Type B pancreatic cell (in vitro differentiated cells): ENCODE measurements at places on chromosomes 16 and 17. TPM values are rescaled to one million over a fixed set of nuclear protein-coding genes. Genes with fewer than 3 reads are reported as not detected.

DNA sequence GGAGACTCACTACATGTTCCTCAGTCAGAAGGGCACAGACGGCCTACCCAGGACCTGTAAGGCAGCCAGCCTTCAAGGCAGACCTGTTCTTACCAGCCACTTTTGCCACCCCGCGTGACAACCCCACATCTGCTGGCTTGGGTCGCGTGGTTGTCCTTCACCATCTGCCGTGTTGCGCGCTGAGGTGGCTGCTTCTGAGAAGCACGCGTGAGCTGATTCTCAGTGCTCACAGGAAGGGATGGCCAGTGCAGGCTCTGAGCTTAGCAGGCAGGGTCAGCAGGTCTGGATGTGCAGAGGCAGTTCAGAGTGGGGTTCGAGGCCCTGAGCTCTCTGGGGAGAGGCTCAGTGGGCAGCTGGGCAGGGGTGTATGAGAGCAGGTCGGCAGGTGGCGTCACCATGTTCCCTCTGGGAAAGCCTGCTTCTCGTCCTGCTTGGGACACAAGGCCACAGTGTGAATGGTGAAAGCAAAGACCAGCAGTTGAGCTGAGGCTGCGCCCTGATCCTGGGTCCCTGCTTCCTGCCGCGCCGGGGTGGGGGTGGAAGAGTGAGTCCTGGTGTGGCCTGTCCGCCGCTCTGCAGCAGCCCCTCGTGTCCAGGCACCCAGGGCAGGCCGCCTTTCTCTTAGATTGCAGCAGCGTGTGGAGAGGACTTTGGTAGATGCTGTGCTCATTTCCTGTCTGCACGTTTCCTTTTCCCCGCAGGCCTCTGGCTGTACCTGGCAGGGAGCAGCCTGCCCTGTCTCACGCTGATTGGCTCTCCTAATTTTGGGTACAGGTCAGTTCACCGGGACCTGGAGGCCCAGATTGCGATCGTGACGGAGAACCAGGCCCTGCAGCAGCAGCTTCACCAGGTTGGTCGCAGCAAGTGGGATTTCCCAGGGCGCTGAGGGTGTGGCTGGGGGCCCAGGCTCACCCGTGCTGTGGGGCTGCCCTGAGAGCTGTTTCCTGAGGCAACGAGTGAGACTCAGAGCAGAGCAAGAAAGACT is 36.0 kb downstream of the PGS1 start:
- no peak overlapping the region for H3K27ac ChIP-seq
- DNase-seq: no peak
- no peak overlapping the region for H3K4me3 ChIP-seq
- H3K4me1 ChIP-seq: peaks cover 23% of the 10 kb centered on the region
- no peaks in the 10 kb centered on the region for H3K27me3 ChIP-seq
- peaks cover 4% of the 10 kb centered on the region for H3K36me3 ChIP-seq

- peak overlapping the region; percentile 85 for H3K27ac ChIP-seq
- H3K4me1 ChIP-seq: peaks cover 20% of the 10 kb centered on the region
- no peak for DNase-seq
- no peaks in the 10 kb centered on the region for H3K27me3 ChIP-seq
- no peak overlapping the region for H3K4me3 ChIP-seq
- H3K36me3 ChIP-seq: no peaks in the 10 kb centered on the region
Measured at GRCh38 chr16:70700101-70701020, 14.5 kb upstream of the MTSS2 start.

- DNase-seq: no peak
- H3K4me3 ChIP-seq: no peak overlapping the region
- peaks cover 19% of the 10 kb centered on the region for H3K4me1 ChIP-seq
- H3K36me3 ChIP-seq: no peaks in the 10 kb centered on the region
- H3K27ac ChIP-seq: peak overlapping the region; percentile 11
Measured at GRCh38 chr16:68367030-68367429, 56.2 kb downstream of the PRMT7 start.

GRCh38 chr17:39754161-39754957 is 16.6 kb downstream of the GRB7 start:
- no peaks in the 10 kb centered on the region for H3K36me3 ChIP-seq
- DNase-seq: peak; percentile 93
- peaks cover 29% of the 10 kb centered on the region for H3K27me3 ChIP-seq
- H3K4me1 ChIP-seq: peaks cover 20% of the 10 kb centered on the region
- H3K4me3 ChIP-seq: peak overlapping the region; percentile 75

DNA sequence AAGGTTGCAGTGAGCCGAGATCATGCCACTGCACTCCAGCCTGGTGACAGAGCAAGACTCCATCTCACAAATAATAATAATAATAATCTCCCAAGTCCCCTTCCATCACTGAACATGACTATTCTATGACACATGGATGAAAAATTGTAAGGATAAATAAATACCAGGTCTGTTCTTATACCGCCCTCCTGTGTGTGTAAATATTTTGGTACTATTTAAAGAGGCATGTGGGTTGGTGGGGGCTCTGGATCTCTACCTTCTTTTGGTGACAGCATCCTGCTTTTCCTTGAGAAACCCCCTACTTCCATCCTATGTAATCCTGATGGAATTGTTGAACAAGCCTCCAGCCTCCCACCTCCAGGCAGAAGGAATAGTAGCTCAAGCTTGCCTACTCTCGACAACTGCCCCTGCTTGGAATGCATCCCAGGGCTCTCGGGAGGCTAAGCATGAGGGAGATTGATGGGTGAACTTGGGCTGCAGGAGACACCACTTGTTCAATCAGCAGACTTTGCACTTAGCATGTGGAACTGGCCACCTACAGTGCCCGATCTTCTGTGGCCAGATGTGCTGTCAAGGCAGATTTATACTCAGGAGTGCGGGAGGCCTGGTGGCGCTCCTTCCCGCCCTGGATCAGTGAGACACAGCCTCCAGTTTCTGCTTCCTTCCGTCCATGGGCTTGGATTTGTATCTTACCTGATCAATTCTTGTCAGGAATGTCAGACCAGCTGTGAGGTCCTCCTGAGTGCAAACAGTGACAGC is 287.4 kb downstream of the SLC39A11 start:
- H3K4me3 ChIP-seq: no peak overlapping the region
- peaks cover 2% of the 10 kb centered on the region for H3K36me3 ChIP-seq
- H3K27ac ChIP-seq: no peak overlapping the region
- H3K4me1 ChIP-seq: peaks cover 9% of the 10 kb centered on the region

KRTAP2-3 gene
- total RNA-seq: 0.98 TPM in 1 of 2 replicates, not detected in the other

OR2C1 gene
- total RNA-seq: 0.22 TPM in 1 of 2 replicates, not detected in the other

CEMP1 gene
- total RNA-seq: 0.22 and 0.74 TPM in 2 replicates
